NAMALWA (cell line): ENCODE measurements at places on chromosomes 2 and 18.

DNA sequence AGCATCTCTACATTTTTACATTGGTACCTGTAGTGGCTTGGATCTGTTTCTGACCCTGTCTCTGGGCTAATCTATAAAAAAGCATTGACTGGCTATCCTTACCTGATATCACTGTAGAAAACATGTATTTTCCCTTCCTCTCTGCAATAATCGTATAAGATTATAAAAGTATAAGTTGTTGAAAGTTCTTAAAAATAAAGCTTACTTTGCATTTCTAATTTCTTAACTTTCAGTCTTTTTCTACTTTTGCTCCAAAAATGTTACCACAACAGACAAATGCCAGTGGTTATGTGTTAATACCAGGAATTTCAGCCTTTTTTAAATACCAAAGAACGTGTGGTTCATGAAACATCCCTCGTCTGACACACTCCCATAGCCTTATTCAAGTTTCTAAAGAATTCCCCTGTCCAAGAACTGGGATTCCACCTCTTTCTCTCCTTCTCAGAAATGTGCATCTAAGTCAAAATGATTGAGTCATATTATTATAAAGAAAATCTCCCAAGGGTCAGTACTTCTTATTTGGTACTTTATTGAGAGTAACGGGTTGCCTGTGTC, 28.5 kb upstream of the ACKR3 start:
- no peak for DNase-seq

DNA sequence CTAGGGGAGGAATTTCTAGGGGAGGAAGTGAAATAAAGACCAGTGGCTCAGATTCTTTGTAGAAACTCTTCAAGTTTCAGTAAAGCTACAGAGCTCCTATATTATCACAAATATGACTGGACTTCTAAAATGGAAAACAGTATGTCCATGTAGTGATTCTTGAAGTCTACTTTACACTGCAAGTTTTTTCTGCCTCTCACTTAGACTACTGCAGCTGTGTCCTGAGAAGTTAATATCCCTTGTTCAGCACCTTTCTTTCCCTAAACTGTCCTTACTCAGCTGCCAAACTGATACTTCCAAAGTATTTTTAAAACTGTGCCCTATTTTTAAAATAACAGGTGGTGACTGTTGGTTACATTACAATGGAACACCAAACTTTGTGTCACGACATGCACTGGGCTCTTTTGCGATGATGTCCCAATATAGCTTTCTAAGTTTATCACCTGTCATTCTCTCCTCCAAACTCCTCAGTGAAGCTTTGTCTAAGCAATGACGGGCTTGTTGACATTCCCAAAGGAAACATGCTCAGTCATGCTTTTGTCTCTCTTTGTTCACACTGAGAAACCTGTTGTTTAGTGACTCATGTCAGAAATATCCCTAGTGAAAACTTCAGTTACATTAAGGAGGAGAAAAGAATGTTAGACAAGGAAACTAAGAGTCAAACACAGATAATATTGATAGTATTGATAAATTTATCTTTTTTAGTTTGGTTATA, 341.1 kb downstream of the ARL6IP6 start:
- DNase-seq: no peak

DNA sequence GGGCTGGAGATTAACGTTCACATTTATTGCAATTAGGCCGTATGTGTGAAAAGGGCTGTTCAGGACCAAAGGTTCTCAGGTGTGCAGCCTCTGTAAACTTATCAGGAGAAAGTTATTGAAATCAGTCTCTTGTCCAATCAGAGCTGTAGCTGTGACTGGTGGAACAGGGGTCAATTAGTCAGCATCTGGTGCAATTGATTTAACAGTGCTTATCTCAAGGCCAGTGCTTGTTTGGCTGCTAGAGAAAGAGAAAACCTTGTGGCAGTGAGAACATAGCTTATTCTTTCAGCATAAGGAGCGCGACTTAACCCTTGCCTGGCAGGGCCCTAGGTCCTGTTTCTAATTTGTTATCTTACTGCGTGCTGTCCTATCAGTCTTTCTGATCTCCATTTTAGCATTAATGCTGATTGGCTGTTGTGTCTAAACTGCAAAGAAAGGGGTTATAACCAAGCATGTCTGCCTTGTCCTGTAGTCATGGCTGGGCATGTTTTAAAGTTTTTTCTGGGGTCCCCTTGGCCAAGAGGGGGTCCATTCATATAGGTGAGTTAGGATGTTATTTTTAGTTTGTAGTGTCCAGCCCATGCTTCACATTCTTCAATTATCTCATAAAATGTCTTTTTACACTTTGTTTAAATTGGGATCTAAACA, 66.4 kb downstream of the CYB5A start:
- no peak for DNase-seq

DNA sequence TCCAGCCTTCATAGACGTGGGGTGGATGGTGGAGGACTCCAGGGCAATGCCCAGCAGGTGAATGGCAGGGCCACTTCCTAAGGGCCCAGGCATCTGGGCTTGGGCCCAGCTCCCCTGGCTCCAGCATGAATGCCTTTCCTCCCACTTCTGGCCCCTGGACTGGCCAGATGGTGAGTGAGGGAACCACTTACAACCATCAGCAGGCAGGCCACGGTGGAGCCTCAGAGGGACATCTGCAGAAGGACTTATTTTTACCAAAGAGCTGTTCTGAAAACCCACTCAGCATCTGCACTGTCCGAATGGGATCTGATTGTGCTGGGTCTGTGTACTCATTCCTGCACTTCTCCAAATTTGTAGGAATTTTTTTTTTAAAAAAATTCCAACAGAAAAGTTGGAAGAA, 69.6 kb downstream of the SNTG2 start:
- no peak for DNase-seq

GRCh38 chr2:220665108-220665471, 907.0 kb downstream of the EPHA4 start:
- DNase-seq: no peak

DNA sequence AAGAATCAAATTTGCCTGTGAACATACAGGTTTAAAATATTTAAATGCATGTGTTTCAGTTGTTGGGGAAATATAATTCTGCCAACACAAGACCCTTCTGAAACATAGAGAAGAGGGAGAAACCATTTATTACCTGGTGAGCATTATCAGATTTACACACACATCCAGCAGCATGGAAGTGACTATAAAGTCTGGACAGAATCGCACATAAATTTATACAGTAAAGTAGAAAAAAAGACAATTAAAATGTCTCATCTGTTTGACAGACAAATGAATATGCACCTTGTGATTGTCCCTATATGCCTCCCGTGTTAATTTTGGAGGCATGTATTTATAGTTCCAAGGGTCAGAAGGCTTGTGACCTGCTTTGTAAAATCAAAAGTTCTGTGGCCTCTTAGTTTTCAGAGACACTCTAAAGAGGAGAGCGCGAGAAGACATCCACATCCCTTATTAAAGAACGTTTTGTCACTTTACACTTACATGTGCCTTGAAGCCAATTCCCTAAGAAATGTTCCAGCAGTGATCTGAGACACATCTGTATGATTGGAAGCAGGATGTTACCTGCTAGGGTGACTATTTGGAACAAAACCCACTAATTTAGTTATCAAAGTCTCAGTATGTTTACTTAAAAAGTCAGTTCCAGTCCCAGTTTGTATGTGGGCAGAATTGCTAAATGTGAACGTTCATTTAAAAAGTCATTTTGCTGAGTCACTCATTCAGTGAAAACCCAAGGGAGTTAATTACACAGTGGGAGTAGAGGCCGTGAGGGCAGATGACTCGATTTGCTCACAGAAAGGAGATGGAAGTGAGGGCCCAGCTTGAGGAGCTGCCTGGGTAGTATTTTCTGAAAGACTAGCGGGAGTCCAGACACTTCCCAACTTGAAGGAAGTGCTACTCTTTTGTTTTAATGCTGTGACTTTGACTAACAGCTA, 527.6 kb upstream of the MEX3C start:
- DNase-seq: no peak

DNA sequence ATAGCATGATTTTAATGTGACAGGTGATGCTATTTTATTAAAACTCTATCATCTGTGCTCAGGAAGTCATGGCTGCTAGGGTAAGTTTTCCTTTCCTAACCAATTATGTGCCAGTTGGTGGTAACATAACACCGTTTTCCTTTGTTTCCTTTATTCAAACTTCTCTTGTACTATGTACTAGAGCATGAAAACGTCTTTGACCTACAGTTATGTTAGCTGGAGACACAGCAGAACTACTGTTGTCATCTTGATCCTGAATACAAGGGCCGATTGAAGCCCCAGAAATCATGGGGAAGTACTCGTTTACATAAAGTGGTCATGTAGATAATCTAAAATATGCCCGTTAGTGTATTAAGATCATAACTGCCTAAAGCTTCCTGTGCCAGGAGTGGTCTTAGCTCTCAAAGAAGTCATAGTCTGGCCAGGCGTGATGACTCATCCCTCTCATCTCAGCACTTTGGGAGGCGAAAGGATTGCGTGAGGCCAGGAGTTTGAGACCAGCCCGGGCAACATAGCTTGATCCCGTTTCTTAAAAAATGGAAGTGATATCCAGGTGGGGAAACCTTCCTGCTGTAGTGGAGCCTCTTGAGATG, 20.5 kb downstream of the NEDD4L start:
- no peak for DNase-seq

GRCh38 chr2:43155851-43156411, 70.5 kb downstream of the ZFP36L2 start:
- no peak for DNase-seq

DNA sequence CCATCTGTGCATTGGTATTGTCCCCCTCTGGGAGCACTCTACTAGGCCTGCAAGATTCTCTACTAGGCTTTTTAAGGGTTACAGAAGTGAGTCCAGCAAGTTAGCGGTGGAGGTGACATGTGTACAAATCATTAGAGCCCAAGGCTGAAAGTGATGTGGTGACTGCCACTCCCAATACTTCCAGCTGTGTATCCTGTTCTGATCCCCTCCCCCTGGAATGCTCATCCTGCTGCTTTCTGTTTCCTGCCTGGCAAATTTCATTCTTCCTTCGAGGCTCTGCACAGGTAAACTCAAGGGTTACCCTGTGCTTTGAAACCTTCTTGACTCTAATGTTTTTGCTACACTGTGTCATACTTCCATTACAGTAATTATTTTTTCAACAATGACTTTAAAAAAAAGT, 258.5 kb upstream of the REV1 start:
- no peak for DNase-seq

DNA sequence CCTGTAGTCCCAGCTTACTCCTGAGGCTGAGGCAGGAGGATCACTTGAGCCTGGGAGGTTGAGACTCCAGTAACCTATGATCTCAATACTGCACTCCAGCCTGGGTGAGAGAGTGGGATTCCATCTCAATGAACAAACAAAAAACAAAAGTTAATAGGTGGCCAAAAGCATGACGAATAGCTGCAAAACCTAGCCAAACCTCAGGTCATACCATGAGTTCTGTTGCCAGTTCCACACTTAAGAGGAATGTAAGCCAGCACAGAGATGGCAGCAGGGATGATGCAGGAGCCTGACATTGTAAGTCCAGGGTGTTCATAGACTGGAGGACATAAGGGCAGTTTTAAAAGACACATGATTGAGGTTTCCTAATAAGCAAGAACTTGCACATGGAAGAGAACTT, 55.3 kb upstream of the RMDN2 start:
- DNase-seq: no peak

DNA sequence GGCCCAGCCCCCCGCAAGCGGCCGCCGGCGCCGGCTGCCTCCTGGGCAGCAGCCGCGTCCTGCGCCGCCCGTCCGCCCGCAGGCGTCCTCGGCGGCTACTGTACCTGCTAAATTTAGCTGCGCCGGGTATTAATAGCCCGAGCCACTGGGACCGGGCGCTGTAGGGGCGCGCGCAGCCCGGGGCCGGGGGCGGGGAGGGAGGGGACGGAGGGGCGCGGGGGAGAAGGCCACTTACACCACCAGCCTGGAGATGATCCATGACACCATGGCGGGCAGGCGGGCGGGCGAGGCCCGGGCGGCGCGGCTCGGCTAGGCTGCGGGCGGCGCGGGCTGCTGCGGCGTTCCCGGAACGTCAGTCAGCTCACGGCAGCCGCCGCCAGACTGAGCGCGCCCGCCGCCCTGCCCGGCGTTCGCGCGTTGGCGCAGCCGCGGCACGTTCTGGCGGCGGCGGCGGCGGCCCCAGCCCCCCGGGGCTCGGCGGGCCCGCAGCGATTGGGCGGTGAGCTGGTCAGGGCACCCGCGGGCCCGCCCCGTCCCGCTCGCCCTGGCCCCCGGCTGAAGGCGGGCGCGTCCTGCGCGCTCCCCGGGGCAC, at the start of gene REEP1:
REEP1 (minus strand) TSS at position 383 of the 592 bp plus-strand sequence; CDS start at position 267, 116 bp downstream.
- DNase-seq: no peak

DNA sequence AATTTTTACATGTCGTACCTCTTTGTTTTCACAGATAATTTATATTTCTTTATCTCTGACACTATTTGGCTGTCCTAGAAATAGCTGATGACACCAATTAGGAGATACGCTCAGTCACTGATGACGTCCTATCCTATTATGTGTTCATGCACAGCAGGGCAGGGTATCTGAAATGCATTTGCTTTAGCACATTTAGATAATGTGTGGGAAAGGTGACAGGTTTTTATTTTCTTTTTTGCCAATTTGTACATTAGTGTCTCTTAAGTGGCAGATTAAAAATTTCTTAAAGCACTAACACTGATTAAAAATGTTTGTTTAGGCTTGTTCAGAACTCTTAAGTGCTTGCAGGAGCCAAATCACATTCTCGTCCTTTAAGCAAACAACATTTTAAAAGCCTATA, 39.7 kb downstream of the CDC42EP3 start:
- no peak for DNase-seq

- peak; percentile 35 for DNase-seq
Measured at GRCh38 chr18:28357766-28358401, 181.0 kb upstream of the CDH2 start.

GRCh38 chr2:138182250-138182936, 218.1 kb downstream of the HNMT start:
- DNase-seq: no peak

GRCh38 chr18:57789759-57790158, 13.4 kb downstream of the ATP8B1 start:
- DNase-seq: no peak

GRCh38 chr2:202361108-202361507, 15.0 kb upstream of the BMPR2 start:
- no peak for DNase-seq

GRCh38 chr2:132403146-132403545, 13.5 kb upstream of the GPR39 start:
- DNase-seq: no peak

- DNase-seq: no peak
Measured at GRCh38 chr2:117512307-117512706, 302.2 kb upstream of the DDX18 start.

DNA sequence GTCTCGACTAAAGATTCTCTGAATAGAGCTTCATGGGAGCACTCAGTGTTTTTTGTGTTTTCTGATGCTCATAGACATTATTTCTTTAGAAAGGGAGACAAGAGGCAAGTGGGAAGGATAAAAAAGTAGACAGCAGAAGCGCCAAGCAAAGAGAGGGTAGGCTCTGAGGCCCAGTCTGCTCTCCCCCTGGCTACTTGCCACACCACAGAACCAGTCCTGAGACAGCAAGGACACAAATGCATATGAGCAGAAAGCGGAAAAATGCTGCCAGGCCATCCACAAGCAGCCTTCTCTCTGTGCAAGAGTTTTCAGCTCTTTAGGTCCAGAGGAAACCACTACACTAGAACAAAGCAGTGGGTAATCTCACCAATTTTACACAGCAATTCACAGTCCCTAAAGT, 285.4 kb downstream of the ZNF521 start:
- no peak for DNase-seq
